ENCODE measurements at places on chromosomes 6 and 20.

DNA sequence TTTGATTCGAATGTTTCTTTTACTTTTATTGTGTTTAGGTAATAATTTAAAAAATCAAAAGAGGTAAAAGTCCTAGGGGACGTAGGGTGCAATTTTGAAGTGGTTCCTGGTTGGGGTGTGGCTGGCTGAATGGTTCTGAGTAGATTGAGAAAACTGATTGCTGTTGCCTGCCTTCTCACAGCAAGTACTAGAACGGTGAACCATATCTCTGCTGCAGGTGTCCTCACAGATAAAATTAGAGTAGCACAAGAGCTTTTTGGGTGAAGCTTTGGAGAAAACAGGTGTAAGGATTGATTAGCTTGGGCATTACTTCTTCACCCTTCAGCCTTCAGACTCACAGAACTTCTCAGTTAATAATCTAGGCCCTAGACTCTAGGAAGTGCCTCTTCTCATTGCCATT lies 19.8 kb upstream of the GJA10 start:
- no peak for DNase-seq

DNA sequence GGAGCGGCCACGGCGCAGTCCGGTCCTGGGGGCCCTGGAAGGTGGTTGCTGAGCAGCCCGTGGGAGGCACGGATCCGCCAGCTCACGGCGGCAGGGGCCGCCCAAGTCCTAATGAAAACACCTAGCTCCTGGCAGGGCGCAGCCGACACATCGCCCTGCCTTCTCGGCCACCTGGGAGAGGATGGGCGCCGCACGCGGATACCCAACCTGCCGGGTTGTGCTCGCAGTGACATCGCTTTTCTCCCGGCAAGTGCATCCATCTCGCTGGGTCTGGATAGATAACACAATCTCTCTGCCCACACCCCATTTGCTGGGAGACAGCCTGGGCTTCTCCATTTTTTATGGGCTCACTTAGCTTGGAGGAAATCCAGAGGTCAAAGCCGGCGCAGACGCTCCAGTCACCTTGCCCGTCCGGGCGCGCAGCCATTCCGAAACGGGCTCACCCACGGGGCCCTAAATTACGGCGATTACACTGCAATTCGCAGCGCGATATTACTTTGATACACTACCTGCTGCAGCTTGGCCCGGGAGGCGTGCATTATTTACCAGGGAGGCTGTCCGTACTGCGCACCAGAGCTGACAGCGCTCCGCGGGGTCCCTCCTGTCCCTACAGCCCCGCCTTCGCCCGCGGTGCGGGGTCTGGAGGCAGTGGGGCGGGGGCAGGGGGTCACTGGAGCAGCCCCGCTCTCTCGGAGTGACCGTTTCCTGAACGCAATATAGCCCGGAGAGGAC lies 36.2 kb upstream of the CCDC167 start:
- DNase-seq: no peak

DNA sequence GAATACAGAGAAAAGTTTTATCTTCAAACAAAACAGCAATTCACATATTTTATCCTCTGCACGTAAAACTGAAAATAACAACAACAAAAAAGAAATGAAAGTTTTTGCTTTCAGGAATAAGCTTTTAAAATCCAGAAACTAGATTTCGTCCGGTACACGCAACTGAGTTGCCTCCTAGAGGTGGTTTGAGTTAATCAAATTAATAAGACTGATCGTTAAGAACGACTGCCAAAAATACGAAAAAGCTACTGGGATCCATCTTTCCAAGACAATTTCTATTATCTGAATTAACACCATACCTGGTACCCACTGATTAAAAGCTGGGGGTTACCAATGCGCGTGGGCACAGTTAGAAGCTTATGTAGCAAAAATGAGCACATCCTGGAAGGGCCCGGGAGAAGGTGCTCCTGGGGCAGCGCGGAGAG lies 669 bp downstream of the PDCD2 start:
- DNase-seq: no peak

GRCh38 chr20:7792150-7792869 lies 147.9 kb downstream of the HAO1 start:
- no peak for DNase-seq

- DNase-seq: no peak
Observed at GRCh38 chr6:111524735-111525134, 41.7 kb upstream of the REV3L start.

GRCh38 chr20:35187584-35188190 lies 15.8 kb downstream of the PROCR start:
- no peak for DNase-seq

- DNase-seq: no peak
Observed at GRCh38 chr6:16056263-16056870, 72.5 kb upstream of the MYLIP start.

GRCh38 chr20:61322151-61322865 lies 70.2 kb downstream of the CDH4 start:
- no peak for DNase-seq

DNA sequence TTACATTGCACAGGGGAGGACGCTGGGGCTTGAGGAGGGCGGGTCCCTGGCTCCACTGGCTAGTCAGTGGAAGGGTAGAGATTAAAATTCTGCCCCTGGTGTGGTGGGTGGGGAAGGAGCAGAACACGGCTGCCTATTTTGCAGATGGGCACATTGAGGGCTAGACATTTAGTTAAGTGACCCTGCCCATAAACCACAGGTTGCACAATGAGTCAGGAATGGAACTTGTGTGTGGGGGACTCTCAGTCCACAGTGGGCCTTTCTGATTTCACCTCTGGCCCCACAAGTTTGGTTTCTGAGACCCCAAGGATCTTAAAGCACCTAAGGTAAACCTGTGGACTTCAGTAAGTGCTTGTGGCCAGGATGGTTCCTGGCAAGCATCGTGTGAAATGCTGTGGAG lies 22.0 kb upstream of the CCDC167 start:
- no peak for DNase-seq

DNA sequence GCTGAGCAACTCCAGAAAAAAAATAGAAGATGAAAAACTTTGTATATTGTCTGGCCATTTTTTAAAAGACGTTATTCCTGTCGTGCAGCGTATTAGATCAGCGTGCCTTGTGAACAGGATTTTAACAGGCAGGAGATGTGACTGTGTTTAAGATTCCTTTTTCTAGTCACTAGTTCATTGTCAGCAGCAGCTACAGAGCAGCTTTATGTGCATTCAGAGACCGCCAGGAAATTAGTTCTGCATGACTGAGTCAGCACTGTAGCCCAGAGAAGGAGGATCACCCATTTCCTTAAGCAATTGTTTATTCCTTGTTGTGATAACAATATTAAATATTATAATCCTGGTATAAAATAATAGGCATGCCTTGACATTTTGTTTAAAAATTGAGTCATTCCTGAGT lies 75.4 kb upstream of the ADGRB3 start:
- DNase-seq: no peak

- DNase-seq: no peak
Observed at GRCh38 chr6:89311530-89311852, 3.6 kb downstream of the GABRR2 start.

DNA sequence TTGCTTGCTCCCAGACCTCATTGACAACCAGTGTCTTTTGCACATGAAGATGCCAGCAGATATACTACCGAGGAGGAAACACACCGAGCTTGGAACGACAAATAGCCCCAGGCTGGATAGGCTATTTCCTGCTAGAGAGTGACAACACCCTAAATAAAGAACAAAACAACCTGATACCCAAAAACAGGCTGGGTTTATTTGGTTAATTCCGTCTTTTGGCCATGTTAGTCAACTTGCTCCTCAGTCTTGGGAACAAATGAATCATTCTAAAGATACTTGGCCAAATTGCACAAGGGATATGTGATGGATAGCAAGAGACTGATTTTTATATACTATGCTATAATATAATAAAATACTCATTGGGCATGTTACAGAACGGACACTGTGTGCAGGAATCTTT lies 11.5 kb upstream of the MUC22 start:
- no peak for DNase-seq

GRCh38 chr6:153003366-153003690 lies 819 bp upstream of the MTRF1L start:
- no peak for DNase-seq

DNA sequence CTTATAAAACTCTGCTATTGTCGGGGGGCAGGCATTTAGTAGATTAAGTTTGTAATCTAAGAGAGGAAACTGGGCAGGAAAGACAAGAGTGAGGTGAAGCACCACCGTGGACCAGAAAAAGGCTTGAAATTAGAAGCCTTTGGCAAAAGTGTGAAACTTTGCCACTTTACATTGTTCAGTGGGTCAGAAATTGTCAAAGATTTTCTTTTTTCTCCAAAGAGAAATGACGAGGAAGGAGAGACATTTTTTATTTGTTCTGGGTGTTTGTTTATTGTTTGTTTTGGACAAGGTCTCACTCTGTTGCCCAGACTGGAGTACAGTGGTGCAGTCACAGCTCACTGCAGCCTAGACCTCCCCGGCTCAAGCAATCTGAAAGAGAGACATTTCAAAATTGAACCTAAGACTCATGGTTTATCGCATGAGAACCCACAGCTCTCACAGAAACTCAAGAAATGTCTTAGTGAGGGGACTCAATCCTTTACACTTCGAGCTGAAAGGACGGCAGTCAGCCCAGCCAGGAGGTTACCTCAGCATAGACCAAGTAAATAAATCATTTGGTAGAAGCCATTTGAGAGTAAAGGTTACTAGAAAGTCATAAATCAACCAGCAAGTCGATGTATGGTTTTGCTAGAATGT lies 262.8 kb upstream of the TAB2 start:
- DNase-seq: no peak

- DNase-seq: no peak
Observed at GRCh38 chr6:33428224-33428965, 8.5 kb downstream of the SYNGAP1 start.

DNA sequence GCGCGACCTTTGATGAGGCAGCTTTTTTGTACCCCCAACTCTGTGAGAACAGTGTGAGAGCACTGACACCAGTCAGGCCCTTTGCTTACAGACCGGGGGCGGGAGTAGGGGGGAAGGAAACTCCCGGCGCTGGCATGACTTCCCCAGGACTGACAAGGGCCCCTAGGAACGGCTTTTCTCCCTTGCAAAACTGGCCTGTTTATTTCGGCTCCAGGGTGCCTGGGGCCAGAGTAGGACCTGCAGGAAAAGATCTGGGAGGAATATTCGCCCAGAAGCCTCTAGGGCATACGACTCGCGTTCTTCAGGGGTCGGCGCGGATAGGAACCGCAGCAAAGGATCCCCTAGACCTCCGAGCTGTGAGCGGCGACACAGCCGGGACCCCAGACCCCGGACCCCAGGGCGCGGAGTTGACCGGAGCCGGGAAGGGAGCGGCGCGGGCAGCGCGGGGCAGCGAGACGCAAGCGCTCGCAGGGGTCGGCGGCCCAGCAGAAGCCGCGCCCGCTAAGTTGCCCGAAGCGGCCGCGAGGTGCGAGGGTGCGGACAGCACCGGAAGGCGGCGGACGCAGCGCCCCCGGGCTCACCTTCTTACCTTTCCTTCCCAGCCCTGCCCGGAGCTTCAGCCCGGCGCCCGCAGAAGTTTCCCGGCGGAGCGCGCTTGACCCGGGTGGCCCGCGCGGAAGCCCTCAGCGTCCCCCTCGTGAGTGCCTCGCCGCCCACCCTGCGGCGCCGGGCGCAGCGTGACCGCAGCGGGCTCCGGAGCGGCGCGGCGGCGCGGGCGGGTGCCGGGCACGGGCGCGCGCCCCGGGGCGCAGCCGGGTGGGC lies at the start of gene POPDC3:
Gene POPDC3, minus strand, starts transcription at position 771 of the 822 bp plus-strand sequence. CDS start 18,105 bp downstream, outside the sequence.
- DNase-seq: peak; percentile 37

DNA sequence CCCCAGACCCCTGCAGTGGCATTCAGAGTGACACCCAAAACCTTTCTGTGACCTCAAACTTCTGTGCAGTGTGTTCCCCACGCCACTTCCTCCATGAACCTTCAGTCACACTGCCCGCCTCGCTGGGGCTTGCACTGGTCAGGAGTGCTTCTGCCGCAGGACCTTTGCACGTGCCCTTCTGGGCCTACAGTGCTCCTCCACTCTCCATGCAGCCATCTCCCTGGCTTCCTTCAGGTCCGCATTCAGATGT lies 27.1 kb downstream of the SYNJ2 start:
- no peak for DNase-seq

- DNase-seq: no peak
Observed at GRCh38 chr6:97586344-97586743, 303.3 kb upstream of the MMS22L start.

GRCh38 chr20:50425076-50425475 lies 85.1 kb upstream of the PTPN1 start:
- DNase-seq: no peak

- DNase-seq: no peak
Observed at GRCh38 chr6:163861627-163862026, 447.1 kb downstream of the QKI start.

DNA sequence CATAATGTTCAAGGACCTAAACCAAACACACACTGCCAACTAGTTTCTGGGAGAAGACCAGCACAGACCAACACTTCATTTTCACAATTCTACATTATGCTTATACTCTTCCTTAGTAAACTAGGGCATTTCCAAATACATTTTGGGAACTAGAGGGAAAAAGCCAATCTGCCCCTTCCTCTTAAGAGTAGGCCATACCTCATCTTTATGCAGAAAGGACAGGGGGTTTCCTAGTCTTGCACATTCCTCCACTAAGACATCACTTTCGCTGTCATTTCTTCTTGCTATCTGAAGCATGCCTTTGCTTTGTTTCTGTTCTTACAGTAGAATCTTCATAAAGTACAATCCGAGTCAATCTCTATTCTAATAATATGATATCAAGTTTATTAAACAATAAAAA lies 105.7 kb downstream of the SMLR1 start:
- DNase-seq: no peak

DNA sequence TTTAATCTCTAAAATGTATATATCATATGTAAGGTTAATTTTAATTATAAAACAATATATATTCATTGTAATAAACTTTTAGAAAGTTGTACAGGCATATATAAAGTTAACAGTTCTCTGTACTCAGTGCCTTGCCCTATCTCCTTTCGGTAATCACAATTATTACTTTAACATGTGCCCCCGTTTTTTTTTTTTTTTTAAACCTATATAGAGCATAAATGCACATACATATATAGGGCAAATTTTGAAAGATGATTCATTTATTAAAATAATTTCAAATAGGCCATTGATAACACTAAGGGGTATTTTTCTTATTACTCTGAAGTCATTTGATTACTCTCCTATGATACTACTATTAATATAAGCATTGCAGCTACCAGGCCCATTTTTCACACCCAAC lies 1.9 kb downstream of the ASF1A start:
- no peak for DNase-seq

DNA sequence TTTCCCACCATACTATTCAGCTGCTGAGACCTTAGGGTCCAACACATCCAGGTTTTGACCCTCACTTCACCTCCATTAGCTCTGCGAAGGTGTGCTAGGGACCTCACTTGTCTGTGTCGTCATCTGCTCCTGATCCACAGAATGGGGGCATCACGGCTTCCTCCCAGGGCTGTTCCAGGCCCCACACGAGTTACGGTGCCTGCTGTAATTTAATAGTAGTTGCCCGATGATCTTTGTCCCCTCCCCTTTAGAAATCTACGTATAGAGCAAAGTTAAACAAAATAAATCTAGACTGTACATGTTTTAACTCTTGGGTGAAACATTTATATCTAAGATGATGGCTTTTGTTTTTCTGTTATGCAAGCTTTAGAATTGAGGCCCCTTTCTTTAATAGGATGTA lies 49.1 kb upstream of the NAA20 start:
- no peak for DNase-seq
